ENCODE measurements at places on chromosomes 6 and 20.

DNA sequence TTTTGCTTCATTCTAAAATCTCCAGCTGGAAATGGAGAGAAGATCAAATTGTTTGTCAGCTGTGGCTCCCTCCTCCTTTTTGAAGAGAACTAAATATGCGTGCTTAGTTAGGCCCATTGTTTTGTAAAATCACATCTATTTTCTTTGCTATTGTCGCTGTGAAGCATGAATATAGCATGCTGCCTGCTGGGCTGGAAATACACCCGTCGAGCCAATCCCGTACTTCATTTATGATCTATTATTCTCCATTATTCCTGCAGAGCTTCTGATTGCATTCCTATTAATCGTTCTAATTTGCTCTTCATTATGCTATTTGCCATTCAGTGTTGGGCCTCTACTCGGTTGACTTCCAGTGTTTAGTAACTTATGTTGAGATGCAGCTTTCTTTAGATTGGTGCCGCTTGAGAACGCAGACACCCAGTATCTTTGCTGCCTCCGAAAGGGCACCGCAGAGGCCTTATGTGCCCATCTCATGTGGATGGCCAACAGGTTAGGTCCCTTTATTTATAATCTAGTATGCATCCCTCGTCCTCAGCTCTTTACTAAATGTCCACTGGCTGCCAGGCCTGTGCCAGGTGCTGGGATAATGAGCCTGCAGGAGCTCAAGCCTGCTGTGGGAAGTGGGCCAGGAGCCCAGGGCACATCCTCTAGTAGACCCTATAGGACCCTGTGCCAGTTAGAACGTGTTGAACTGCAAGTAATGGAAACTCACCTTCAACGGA lies 45.6 kb downstream of the FAM50B start:
- H3K4me3 ChIP-seq, result no peak overlapping the region
- peaks cover 13% of the 10 kb centered on the region for H3K4me1 ChIP-seq
- H3K36me3 ChIP-seq, result no peaks in the 10 kb centered on the region
- H3K27me3 ChIP-seq, result no peaks in the 10 kb centered on the region
- H3K27ac ChIP-seq, result no peak overlapping the region

DNA sequence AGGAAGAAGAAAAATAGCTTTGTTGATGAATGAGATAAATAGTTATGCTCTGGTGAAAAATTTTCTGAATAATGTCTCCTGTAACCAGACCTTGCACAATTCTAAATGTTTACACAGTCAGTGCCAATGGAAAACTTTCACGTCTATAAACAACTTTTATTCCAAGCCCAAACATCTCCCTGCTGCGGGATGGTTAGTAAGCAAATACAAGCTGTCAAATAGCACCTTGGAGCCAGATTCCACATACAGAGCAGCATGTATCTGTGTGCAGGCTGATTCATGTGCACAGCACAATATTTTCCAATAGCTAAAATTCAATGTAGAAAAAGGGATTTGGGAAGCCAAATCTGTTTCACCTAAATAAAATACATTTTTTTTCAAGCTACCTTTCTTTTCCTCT lies 813.3 kb downstream of the HACE1 start:
- no peak for DNase-seq
- no peaks in the 10 kb centered on the region for H3K4me1 ChIP-seq
- no peak overlapping the region for H3K27ac ChIP-seq
- H3K27me3 ChIP-seq, result no peaks in the 10 kb centered on the region
- H3K4me3 ChIP-seq, result no peak overlapping the region

GRCh38 chr6:15574023-15574422 lies 88.8 kb downstream of the DTNBP1 start:
- no peaks in the 10 kb centered on the region for H3K27me3 ChIP-seq
- no peaks in the 10 kb centered on the region for H3K4me1 ChIP-seq
- H3K27ac ChIP-seq, result no peak overlapping the region

- H3K27ac ChIP-seq, result no peak overlapping the region
- H3K36me3 ChIP-seq, result peaks cover 2% of the 10 kb centered on the region
- H3K4me1 ChIP-seq, result peaks cover 10% of the 10 kb centered on the region
- H3K4me3 ChIP-seq, result no peak overlapping the region
- no peak for DNase-seq
These were observed 105.4 kb downstream of the TMEM242 start for GRCh38 chr6:157217894-157218370.

DNA sequence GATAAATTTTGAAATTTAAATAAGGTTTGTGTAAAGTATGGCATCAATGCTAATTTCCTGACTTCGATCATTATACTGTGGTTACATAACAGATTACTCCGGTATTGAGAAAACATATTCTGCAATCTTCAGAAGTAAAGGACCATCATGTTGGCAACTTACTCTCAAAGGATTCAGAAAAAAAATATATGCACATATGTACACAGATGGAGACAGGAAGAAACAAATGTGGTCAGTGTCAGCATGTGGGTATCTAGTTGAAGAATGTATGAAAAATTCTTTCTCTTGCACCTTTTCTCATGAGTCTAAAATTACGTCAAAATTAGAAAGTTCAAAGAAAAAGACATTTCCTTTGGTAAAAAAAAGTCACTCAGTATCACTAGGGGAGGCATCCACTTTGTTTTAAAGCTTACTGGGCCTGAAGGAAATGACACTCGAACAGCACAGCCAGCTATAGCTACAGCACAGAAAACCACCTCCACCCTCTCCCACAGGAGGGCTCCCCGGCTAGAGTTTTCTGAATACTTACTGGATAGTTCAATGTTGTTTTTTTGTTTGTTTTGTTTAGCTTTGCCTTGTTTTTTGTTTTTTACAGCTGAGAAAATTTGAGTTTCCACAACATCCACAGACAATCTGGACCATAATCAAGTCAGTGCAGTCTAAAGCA lies 317.2 kb upstream of the AGPAT4 start:
- no peak overlapping the region for H3K4me3 ChIP-seq
- no peaks in the 10 kb centered on the region for H3K27me3 ChIP-seq

DNA sequence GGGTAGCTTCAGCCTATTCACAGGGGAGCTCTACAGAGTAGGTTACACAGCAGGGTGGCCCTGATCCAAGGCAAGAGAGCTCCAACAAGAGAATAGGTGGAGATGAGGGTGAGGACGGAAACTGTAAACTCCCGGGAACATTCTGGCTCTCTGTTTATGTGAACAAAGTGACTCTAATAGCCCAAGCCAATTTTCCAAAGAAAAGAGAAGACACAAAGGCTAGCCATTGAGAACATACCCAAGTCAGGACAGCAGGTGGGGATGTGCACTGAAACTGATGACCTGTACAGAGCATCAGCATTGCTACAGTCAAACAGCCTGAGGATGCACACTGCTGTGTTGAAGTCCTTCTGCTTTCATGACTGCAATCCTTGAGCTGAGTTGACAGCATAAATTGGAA lies 136.0 kb upstream of the TOP1 start:
- H3K4me1 ChIP-seq, result no peaks in the 10 kb centered on the region
- H3K27me3 ChIP-seq, result no peaks in the 10 kb centered on the region
- no peak for DNase-seq
- no peak overlapping the region for H3K4me3 ChIP-seq
- H3K27ac ChIP-seq, result no peak overlapping the region
- H3K36me3 ChIP-seq, result no peaks in the 10 kb centered on the region

DNA sequence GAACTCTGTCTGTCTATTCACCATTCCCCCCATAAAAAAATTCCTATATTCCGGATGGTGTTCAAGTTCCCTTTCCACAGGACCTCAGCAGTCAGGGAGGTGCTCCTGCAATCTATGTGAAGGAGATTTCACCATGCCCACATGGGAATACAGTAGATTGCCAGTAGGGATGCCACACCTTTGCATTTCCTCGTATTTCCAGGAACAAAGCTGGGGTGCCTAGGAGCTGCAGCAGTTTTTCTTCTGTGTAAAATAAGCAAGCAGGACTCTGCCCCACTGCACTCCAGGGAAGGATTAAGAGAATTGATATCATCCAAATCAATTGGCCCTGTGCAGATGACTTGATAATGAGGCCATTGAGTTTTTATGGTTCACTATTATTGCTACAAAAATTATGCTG lies 7.4 kb upstream of the KIF16B start:
- H3K27ac ChIP-seq, result no peak overlapping the region
- no peak for DNase-seq
- H3K36me3 ChIP-seq, result no peaks in the 10 kb centered on the region
- H3K4me3 ChIP-seq, result no peak overlapping the region

- no peak overlapping the region for H3K4me3 ChIP-seq
- no peak overlapping the region for H3K27ac ChIP-seq
- no peak for DNase-seq
These were observed 781.0 kb downstream of the EYS start for GRCh38 chr6:64926051-64926450.

GRCh38 chr6:123802351-123802696 lies 1.3 kb upstream of the NKAIN2 start:
- no peaks in the 10 kb centered on the region for H3K36me3 ChIP-seq
- H3K27me3 ChIP-seq, result peaks cover 3% of the 10 kb centered on the region
- no peak overlapping the region for H3K27ac ChIP-seq
- H3K4me1 ChIP-seq, result peaks cover 8% of the 10 kb centered on the region
- no peak for DNase-seq

GRCh38 chr6:22829070-22829469 lies 259.7 kb downstream of the HDGFL1 start:
- no peak for DNase-seq
- H3K4me3 ChIP-seq, result no peak overlapping the region
- H3K27ac ChIP-seq, result no peak overlapping the region
- no peaks in the 10 kb centered on the region for H3K27me3 ChIP-seq

GRCh38 chr6:114176726-114177125 lies 166.1 kb downstream of the HS3ST5 start:
- no peak overlapping the region for H3K27ac ChIP-seq
- no peaks in the 10 kb centered on the region for H3K36me3 ChIP-seq
- H3K4me3 ChIP-seq, result no peak overlapping the region
- H3K27me3 ChIP-seq, result no peaks in the 10 kb centered on the region
- DNase-seq, result no peak

- no peak for DNase-seq
- H3K4me3 ChIP-seq, result no peak within 1 kb of the TSS
These were observed at the start of gene BANF2 for GRCh38 chr20:17699931-17700351. BANF2 (plus strand) TSS chr20:17699966; CDS start chr20:17725026, 25,060 bp downstream.

DNA sequence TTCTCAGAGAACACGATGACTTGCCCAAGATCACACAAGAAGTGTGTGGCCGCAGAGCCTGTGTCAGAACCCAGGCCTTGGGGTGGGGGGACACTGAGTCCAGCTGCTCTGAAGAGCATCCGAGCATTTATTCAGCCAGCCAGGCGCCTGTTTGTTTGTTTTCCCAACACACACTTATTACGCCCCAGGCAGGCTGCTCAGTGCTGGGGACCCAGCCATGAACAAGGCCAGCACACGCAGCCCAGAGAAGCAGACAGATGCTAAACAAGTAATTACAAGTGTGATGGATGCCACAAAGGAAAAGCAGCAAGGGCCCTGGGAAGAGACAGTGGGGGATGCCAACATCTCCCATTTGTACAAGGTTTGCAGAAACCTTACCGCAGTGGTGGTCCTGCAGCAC lies 19.4 kb upstream of the SIRPA start:
- no peaks in the 10 kb centered on the region for H3K27me3 ChIP-seq
- H3K36me3 ChIP-seq, result no peaks in the 10 kb centered on the region
- H3K4me1 ChIP-seq, result peaks cover 45% of the 10 kb centered on the region
- DNase-seq, result peak; percentile 49
- no peak overlapping the region for H3K27ac ChIP-seq
- no peak overlapping the region for H3K4me3 ChIP-seq

DNA sequence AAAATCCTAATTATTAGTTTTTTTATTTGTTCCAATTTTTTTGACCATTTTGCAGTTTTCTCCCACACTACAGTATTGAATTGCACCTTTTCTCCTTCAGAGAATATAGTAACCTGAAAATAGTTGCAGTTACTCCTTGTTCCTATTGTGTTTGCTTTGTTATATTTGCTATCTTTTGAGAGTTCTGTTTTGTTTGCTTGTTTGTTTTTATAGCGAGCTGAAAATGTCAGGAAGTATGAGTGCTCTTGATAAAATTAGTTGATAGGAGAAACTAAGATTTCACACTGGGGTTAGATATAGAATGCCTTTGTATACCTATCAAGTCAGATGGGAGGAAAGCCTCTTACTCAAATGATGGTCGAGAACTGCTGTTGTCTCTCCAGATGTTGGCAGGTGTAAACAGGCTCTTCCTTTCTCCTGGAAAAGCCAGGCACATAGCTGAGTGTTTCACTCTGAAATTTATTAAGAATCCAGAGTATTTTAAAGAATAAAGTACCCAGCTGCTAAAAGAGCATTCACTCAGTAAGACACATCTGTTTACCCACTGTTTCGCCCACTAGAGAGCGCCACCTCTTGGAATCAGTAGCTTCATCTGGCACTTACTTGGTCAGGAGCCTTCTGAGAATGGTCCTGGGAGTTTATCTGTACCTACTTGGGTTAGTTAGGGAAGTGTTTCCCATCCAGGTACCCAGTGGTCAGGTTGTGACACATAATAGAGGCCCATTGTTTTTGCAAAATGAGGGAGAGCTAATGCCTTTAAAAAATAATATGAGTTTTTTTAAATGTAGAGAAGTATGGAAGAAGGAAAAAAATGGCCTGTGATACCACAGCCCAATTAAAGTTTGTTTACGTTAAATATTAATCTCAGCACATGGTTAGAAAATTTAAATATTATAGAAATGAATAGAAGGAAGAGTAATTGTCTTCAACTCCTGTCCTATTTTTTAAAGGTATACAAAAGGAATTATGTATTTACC lies 11.2 kb downstream of the NT5DC1 start:
- H3K36me3 ChIP-seq, result no peaks in the 10 kb centered on the region
- H3K27me3 ChIP-seq, result no peaks in the 10 kb centered on the region
- no peak overlapping the region for H3K27ac ChIP-seq
- no peak for DNase-seq
- no peaks in the 10 kb centered on the region for H3K4me1 ChIP-seq

GRCh38 chr6:57262901-57263694 lies 41.0 kb upstream of the RAB23 start:
- no peaks in the 10 kb centered on the region for H3K27me3 ChIP-seq
- no peaks in the 10 kb centered on the region for H3K36me3 ChIP-seq
- no peak overlapping the region for H3K4me3 ChIP-seq
- no peak overlapping the region for H3K27ac ChIP-seq
- H3K4me1 ChIP-seq, result no peaks in the 10 kb centered on the region

DNA sequence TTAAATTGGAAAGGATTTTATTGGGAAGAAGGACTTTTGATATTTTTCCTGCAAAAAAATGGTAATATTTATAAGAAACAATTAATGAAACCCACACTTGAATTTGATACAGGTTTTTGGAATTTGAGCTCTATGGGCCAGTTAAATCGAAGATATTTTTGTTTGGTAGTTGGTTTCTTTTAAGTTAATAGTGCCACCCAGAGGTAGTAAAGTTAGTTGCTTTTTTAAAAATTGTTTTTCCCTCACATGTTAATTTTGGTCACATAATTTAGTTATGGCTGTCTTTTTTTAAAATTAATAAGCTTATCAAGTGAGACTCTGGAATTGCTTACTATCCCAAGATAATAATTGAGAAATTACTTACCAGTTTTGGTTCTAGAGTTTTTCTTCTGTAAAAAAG lies 7.1 kb downstream of the PRIM2 start:
- no peak for DNase-seq
- H3K27ac ChIP-seq, result no peak overlapping the region
- no peaks in the 10 kb centered on the region for H3K4me1 ChIP-seq

- no peaks in the 10 kb centered on the region for H3K36me3 ChIP-seq
- H3K4me1 ChIP-seq, result peaks cover 2% of the 10 kb centered on the region
- no peaks in the 10 kb centered on the region for H3K27me3 ChIP-seq
- no peak overlapping the region for H3K27ac ChIP-seq
- no peak for DNase-seq
These were observed 45.5 kb downstream of the E2F3 start for GRCh38 chr6:20447157-20447556.

Measured in spinal cord (tissue), 10 donors.